ENCODE measurements at places on chromosomes 2 and 18.

DNA sequence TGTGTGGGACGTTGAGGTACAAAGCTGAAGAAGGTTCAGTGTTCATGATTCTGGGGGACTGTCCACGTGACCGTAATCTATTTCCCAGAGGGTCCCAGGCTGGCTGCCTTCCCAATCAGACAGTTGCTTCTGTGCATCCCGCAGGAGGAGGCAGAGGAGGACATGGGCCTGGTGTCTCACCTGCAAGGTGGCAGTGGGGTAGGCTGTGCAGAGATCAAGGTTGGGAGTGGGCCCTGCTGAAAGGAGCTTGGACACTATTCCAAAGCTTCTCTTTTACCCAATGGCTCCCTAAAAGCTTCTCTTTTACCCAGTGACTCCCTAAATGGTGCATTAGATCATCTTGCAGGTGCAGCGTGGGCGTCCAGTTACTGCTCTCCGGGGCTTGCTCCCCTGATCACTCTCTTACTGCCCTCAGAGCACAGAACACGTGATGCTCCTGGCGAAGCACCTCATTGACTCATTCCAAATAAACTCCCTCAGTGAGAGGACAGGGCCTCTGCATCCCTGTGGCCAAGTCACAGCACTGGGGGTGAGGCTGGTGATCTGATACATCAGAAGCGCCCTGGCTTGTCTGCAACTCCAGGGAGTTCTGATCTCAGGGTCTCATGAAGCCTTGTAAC is 41.5 kb downstream of the RNF144A start:
- DNase-seq, result no peak

DNA sequence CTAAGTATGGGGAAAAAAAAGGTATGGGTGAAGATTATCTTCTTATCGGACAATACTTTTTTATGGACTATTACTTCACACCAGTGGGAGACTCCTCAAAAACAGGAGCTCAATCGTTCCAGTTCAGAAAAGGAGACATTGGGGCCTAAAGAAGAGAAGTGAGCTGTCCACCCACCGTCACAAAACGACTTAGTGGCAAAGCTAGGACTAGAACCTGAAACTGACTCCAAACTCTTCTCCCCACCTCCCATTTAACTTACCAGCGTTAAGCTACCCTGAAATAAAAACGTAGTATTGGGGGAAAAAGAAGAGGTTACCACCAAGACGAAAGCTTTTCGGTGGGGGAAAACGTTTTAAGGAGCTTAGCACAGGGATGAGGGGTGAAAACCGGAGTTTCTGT is 503 bp downstream of the GTF3C3 start:
- DNase-seq, result no peak

- DNase-seq, result no peak
Measured at GRCh38 chr18:31424383-31424988, 23.1 kb upstream of the DSG3 start.

DNA sequence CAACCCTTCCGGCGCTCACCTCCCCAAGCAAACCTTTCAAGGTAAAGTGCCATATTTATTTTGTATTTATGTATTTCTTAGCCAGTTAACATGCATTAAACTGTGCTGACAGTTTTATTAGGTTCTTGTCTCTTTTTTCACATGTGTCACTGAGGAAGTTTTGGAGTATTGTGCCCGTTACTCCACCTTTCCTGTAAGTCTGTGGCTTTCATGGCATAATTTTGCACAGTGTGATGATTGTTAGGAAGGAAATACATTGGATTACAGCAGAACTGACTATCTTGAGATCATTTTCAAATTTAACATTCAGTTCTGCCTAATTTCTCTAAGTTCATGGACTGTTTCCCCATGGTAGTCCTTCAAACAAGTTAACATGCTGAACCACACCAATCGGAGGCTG is 67.7 kb downstream of the COLEC12 start:
- no peak for DNase-seq

DNA sequence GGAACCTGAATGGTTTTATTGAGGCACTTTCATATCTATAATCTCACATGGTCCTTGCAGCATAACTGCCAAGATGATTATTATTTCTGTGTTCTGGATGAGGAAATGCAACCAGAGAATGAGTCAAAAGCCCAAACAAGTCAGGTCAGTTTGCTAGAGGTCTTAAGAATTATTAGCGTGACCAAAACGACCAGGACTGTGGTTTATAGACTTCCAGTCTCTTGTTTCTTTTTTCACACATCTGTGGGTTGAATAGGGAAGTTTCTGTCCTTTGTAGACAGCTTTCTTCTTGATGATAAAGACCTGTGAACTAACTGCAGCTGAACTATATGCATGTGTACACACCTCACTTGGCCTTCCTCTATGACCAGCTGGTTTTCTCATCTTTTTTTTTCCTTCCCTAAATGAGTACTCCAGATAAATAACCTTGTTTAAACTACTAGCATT is 13.9 kb downstream of the ADAM23 start:
- DNase-seq, result no peak

- DNase-seq, result no peak
Measured at GRCh38 chr2:190579058-190579410, 44.5 kb upstream of the NEMP2 start.

DNA sequence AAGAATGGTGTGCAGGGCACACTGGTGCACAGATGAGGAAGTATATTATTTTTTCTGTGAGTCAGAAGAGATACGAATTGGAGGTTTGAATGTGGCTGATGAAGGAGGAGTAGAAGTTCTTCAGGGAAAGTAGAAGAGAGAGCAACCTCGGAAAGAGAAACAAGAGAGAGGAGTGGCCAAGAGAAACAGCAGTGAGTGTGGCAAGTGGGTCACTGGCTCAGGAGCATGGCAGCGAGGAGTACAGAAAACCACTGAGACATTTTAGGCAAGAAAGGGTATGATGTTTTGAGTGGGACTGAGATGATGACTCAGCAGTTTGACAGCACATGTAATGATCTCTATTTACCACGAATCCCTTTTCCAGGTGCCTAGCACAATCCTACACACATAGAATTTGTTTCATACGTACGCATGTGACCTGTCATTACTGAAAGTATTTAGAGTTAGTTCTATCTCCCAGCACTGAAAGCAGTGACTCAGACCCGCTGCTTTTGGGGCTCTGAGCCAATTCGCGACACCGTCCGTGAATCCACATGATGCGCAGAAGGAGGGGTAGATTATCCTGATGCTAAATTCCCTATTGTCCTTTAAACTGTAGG is 915.4 kb downstream of the DCDC2C start:
- DNase-seq, result no peak

DNA sequence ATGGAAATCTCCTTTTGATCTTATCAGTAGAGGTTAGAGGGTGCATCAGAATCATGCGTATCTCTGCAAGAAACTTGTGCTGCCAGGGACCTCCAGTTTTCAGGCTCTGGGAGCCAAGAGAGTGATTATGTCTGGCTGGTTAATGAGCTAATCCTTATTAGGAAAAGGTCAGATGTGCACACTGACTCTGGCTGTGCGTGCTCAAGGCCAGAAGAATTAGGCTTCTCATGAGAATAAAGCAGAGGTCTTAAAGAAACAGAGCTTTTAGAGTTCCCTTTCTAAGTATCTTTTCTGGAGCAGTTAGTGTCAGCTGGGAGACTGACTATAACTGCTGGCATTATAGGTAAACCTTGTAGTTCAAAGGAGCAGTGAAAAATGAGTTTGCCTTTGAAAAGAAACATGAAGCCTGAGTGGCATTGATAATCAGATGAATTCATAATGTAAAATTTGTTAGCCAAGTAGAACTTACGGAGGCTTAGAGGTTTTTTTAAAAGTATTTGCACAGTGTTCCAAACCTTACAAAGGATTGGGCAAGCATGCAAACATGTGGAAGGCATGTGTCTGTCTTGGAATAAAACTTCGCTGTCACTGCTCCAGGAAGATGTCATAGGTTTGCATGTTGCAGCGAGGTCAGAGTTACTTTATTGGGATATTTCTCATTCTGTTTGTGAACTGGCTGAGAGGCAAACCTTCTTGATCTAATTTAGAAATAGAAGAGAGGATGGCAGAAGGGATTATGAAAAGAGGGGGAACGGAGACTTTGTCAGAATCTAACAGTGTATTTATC is 151.7 kb downstream of the ARHGAP28 start:
- DNase-seq, result no peak

DNA sequence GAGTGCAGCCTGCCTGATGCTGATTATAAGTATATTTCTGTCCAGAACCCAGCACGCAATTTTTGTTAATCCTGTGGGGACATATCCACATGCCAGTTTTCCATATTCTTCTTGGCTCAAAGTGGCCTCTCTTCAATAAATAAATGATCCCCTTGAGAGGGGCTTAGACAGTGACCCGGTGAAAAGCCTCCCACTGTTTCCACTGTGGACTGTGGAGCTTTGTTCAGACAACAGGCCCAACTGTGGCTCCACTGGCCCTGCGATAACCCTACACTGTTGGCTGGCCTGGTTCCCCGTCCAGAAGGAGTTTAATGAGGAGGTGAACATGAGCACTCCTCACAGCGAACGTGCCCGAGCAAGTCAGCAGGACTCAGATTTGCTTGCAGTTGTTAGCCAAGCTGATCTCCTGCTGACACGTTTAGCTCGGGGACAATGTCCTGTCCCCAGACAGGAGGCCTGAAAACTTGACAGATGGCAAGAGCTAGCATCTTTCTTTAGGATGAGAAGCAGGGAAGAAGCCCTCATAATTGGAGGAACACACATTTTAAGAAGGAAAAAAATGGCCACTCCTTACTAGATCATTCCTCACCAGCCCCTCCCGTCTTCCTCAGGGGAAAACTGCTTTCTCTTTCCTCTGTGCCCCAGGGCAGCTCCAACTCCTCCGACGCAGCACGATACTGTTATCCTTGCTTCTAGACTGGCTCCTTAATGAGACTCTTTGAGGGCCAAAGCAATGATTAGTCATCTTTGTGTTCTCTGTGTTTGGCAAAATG is 20.0 kb upstream of the MTCL1 start:
- no peak for DNase-seq

DNA sequence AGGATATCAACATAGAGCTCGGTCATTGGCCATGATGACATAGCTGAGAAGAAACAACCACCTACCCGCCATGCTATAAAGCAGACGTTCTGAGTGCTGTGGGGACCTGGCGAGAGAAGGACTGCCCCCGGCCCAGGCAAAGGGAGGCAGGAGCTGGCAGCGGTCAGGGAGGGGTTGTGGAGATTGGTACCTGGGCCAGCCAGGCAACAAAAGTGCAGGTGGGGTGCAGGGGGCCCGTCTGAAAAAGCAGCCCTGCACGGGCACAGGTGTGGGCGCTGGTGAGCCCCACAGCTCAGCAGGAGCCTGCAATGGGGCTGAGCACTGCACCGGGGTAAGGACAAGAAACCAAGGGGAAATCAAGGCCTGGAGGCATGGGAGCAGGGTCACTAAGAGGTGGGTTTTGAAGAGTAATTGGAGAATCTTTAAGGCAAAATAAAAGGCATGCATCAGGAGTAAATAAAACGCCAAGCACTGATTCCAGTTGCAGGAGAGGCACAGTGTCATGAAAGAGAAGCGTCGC is 464.0 kb downstream of the EIPR1 start:
- DNase-seq, result no peak

- DNase-seq, result no peak
Measured at GRCh38 chr2:49490710-49491109, 336.4 kb upstream of the FSHR start.

GRCh38 chr2:234285541-234285940 is 211.3 kb downstream of the ARL4C start:
- no peak for DNase-seq

GRCh38 chr2:175595139-175595538 is 406.9 kb downstream of the LNPK start:
- DNase-seq, result no peak

- no peak for DNase-seq
Measured at GRCh38 chr2:157221394-157221988, 36.0 kb upstream of the GALNT5 start.

DNA sequence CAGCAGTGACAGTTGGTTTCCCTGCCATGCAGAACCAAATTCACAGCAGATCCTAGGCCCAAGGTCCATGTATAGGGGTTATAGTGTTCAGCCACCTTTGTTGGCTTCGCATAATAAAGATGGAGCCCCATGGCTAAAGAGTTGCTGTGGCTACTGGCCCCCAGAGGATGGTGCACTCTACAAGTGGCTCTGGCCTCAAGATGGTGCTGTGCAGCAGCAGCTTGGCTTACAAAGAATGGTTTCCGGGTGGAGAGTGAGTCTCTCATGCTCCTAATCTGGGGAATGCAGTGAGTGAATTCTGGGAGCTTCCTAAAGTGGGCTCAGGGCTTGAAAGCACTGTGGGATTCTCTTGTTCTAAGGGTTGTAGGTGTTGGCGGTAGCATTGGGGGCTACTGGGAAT is 1199.7 kb downstream of the CNTNAP5 start:
- DNase-seq, result no peak

GRCh38 chr2:14454202-14454601 is 178.3 kb upstream of the LRATD1 start:
- no peak for DNase-seq

DNA sequence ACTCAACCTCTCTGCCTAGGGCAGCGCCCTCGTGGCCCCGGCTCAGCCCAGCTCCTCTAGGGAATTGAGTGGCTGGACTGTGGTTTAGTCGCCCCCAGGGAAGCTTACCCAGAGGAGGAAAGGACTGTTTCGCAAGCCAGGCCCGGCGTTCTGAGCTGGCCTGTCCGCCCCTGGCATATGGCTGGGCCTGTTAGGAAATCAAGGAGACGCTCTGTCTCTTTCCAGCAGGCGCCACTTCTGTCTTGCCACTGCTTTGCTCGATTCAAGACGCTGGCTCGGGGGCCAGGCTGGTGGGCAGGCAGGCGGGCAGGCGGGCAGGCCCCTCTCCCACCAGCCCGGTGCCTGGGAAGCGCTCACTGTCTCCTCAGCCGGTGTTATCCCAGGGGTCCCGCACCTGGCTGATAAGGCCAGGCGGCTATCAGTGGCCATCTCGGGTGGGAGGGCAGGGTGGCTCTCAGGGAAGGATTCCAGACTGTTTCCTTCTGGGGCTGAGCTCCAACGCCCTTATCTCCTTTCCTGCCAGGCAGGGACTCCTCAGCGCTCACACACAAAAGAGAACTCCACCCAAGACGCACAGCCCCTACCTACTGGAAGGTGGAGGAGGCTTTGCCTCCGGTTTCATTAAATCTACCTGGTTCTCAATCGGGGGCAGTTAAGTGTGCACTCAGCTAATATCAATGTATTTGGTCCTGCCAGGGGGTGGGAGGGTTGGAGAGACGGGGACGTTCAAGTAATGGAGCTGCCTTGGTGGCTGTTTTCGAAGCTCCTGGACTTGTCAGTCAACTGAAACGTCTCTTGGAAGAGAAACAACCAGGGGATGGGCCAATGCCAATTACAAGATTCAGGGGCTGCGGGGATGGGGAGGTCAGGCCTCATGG is 109.1 kb downstream of the SMAD7 start:
- DNase-seq, result no peak

- no peak for DNase-seq
Measured at GRCh38 chr2:228653884-228654283, 472.4 kb upstream of the SPHKAP start.

DNA sequence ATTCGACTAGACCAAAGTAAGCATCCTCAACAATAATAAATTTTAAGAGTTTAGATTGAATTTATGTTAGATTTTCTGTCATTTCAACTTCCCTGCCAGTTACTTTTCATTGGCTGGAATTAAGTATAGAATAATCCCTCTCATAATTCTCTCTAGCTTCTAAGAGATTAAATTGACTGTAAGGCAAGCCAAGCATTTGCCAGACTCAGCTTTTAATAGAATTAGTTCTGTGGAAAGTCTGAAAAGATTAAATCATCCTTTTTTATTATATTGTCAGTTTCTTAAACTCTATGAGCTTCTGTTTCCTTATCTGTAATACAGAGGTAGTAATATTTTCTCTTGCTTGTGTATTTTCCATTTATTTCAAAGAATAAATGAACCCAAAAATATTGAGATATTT is 77.9 kb upstream of the ZNF804A start:
- no peak for DNase-seq
